ENCODE measurements at places on chromosomes 12 and 14.

DNA sequence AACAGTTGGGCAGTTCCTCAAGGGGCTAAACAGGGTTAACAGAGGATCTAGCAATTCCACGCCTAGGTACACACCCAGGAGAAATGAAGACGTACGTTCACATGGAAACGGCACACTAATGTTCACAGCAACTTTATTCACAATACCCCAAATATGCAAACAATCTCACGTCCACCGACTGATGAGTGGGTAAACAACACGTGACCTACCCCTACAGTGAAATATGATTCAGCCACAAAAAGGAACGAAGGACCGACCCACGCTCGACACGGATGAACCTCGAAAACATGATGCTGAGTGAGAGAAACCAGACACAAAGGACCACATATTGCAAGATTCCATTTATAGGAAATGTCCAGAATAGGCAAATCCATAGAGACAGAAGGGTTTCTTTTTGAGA lies 112.7 kb downstream of the NCOR2 start:
- DNase-seq: no peak

- DNase-seq: no peak
These were observed 105.1 kb downstream of the ZFP36L1 start for GRCh38 chr14:68687746-68688145.

DNA sequence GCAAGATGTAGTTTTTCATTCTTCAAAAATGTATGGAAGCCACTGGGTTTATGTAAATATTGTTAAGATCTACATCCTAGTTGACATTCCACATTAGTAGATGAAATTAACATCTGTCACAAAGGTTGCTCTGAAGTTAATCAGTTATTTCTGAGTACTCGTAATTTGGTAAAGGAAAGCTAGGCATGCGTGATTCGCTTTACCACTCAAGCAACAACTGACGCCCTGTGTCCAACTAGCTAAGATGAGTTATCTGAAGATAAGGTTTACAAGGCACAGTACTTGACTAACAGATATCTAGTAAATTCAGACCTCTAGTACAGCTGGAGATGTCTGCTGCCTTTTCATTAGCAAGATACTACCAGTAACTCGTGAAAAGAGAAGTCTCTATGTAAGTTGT lies 14.1 kb downstream of the PRKD1 start:
- no peak for DNase-seq

DNA sequence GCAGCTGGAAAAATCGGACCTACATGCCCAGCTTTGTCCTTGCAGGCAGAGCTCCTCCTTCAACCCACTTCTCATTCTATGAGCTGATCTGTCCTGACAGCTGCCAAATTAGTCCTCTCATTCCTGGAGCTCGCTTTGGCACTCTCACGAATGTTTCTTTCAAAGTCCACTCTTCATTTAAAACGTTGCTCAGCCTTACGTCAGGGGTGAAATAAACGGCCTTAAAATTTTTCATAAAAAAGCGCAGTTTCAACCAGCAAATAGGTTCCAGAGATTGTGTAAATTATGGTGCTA lies 120.9 kb upstream of the HIF1A start:
- no peak for DNase-seq

- DNase-seq: no peak
These were observed 7.8 kb upstream of the PLXNC1 start for GRCh38 chr12:94140556-94140955.

- DNase-seq: no peak
These were observed 31.3 kb upstream of the PSEN1 start for GRCh38 chr14:73105050-73105449.

- no peak for DNase-seq
These were observed 5.2 kb downstream of the ATP6V0A2 start for GRCh38 chr12:123717350-123717749.

DNA sequence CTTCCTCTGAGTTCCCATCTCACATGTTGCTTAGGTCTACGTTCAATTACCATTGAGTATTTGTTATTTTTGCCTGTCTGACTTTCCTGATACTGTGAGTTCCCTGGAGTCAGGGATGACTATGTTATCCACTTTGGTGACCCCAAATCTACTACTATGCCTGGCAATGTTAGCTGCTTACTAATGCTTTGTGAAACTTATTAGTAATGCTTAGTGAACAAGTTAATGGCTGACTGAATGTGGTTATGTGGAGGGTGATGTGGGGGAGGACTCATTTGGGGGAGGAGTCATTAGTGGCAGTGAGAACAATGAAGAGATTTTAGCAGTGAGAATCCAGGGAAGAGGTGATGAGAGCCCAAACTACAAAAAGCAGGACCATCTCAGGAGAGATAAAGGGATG lies 121.6 kb downstream of the KTN1 start:
- no peak for DNase-seq

DNA sequence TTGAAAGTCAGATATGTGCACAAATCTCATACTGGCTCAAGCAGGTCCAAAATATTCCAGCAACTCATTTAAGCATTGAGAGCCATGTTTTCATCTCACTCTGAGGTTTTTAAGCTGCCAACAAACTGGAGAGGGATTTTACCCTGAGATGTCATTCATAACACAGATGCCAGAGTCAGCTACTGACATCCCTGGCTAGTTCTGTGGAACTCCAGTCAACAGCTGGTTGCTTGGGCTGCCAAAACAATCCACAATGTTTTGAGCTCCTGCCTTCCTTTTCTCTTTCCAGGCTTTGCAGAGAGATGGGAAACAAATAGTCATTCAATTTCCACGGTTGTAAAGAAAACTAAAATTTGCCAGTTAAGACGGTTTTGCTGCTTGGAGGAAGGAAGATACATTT lies 621.2 kb upstream of the FBXO33 start:
- no peak for DNase-seq

- DNase-seq: no peak
These were observed 15.2 kb downstream of the FGFR1OP2 start for GRCh38 chr12:26953447-26953846.

DNA sequence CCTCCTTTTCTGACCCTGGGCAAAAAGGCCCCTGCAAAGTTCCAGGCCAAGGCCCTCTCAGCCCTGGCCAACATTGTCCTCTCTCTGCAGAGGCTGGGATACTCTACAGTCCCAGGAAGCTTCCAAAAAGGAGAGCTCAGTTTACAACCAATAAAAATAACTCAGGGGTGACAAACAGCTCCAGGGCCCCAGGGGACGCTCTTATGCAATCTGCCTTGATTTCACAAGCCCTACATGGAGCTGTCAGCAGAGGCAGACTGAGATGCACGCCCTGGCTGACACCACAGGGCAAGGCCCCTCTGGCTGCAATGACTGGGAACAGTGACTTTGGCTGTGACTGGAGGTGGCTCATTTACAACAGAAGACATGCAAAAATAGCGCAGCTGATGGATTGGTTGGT lies 129.0 kb upstream of the MED13L start:
- peak; percentile 45 for DNase-seq

DNA sequence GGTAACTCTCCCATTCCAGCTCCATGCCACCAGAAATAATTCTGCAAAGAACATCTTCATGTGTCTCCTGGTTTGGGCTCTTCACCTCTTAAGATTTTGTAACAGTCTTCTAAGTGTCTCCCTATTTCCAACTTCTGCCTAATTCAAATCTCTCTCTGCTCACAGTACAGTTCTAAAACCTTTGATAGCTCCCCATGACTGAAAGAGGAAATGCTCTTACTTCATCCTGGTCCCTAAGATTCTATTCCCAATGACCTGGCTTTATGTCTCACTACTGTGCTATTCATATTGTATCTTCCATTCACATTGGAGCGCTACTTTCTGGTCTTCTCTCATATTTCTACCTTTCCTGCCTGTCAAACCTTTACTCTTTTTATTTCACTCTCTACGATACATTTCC lies 1.6 kb downstream of the AMN1 start:
- DNase-seq: no peak

GRCh38 chr12:127401005-127401404 lies 866.0 kb upstream of the TMEM132C start:
- DNase-seq: no peak

DNA sequence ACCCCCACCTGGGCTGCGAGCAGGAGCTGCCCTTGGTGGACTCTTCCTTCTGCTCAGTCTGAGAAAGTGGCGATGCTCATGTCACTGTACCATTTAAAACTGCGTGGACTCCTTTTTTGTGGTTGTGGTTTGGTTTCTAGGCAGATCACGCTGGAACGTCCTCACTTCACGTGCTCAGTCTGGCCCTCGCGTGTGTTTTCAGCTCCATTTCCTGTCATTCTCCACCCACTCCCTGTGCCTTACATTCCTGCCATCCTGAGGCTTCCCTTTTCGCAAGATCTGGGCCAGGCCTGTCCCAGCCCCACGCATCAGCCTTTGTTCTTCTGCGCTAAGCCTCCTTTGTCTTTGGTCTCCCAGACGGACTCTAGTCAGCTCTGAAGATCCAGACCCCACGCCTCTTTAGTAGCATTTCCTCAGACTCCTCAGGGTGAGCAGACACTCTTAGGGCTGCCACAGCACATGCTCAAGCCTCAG lies 105.4 kb downstream of the FBXL14 start:
- DNase-seq: no peak

DNA sequence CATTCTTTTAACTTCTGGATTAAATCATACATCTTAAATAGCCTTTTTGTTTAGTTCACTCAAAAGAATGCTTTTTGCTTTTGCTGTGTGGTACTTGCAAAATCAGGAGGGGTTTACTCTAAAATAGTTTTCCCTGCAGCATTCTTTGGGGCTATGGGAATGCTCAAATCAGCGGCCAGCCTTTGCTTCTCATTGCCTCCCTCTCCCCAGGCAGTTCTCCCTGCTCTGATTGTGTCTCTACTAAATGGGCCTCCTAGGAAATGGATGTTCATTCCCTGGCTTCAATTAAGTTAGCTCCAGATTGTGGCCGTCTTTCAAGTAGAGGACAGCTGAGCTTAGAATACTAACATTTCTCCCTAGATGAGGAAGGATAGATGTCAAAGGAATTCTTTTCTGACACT lies 4.4 kb downstream of the TULP3 start:
- no peak for DNase-seq
